ENCODE measurements at places on chromosomes 11 and 22.
A peak's percentile ranks its signal among the peaks of the same experiment; 100 is the strongest.

DNA sequence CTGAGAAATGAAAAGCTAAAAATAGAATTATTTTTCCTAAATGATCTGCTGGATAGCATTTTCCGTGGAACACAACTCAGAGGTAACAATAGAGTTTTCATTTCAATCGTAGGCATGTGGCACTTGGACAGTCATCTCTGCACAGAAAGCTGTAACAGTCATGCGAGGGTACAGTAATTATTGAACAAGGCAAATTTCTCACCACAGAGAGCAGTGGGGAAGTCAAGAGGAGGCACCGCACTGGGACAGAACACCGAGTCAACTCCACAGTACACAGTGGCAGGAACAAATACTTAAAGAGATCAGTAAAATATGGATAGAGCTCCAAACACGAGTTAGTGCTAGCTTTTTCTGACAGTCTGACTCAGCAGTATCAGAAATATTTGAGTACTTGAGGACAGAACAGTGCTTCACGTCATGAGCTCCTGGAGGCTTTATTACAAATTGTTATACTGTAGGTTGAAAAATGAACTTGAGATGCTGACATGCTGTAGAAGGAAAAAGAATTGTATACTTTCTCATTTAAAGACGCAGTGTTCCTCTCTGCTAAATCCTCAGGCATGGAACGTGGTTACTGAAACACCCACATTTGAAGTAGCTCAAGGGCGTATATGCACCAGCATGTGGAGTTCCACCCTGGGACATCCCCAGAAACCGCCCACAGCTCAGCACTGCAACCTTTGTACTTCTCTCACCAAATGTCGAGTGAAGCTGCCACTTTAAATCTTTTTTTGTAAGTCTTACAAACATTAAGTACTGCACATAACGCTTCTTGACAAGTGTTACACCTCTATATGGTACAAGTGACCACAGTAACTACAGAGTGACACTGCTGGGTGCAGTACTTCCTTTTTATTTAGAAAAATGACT is 27.4 kb upstream of the YPEL1 start:
- no peak for DNase-seq

DNA sequence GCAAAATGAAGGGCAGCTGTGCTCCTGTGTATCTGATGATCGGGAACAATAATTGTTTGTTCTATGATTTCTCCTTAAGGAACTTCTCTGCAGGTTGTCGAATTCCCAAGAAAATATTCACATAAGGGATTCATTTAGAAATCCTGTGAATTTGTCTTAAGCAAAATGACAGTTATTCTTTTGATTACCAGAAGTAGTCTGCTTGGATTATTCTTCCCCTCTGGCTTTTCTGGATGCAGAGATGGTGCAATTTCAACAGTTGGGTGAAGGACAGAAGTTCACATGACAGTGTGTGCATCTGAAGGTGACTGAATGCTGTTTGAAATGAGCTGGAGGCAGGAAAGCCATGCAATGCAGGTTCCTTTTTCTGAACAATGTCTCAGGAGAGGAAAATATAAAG is 137.2 kb upstream of the MTMR2 start:
- DNase-seq, result no peak

GRCh38 chr22:24068717-24069297 is 57.7 kb downstream of the CABIN1 start:
- DNase-seq, result no peak

- DNase-seq, result peak; percentile 61
Observed at GRCh38 chr11:107732689-107733051, 20.8 kb upstream of the SLN start.

DNA sequence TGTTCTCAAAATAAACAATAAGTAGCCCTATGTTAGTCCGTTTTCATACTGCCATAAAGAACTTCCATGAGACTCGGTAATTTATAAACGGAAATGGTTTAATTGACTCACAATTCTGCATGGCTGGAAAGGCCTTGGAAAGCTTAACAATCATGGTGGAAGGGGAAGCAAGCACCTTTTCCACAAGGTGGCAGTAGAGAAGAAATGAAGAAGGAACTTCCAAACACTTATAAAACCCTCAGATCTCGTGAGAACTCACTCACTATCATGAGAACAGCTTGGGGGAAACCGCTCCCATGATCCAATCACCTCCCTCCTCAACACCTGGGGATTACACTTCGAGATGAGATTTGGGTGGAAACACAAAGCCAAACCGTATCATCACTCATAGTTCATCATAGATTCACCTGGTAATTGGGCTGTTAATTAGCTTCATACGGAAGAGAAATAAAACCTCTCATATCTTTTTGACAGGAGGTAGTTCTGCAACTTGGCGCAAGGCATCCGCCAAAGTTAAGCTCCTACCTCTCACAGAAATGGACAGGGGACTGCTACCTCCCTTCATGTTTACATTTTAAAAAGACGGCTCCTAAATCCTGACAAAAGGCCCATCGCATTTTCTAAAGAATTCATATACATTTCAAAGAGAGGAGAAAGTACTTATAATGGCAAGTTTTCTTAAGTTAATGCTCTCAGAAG is 49.0 kb downstream of the MUC15 start:
- DNase-seq, result peak; percentile 68

DNA sequence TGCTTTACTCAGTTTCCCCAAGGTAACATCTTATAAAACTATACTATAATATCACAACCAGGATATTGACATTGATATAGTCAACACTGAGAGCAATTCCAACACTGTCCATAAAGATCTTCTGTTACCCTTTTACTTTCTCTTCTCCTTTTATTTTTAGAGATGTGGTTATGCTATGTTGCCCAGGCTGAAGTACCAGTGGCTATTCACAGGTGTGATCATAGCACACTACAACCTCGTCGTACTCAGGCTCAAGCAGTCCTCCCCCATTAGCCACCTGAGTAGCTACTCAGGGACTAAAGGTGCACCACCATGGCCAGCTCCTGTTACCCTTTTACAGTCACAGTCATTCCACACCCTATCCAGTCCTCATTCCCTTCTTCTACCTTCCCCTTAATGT is 119.7 kb downstream of the CWF19L2 start:
- no peak for DNase-seq

DNA sequence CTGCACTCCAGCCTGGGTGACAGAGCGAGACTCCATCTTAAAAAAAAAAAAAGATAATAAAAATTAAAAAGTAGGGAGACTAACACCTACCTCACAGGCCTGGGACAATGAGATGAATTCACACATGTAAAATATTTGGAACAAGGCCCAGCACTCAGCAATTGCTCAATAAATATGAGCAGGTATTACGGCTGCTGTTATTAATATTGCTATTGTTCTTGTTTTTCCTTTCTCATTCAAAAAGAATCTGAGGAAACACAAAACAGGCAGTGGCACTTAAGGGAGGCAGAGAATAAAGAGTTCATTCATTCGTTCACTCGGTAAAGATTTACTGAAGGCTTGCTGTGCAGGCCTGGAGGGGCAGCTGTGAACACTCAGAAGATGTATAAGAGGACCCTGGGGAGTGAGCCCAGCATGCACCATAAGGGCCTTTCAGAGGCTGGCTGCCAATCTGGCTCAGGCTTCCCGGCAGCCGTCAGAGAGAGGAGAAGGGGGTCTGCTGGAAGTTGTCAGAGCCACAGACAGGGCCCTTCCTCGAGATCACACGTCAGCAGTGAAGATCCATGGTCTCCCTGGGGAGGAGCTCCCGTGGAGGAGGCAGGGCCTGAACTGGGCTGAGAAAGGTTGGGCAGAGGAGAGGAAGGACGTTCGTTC is 51.6 kb upstream of the TCF20 start:
- DNase-seq, result peak; percentile 1

GRCh38 chr11:92739041-92739440 is 230.4 kb upstream of the MTNR1B start:
- DNase-seq, result peak; percentile 65

GRCh38 chr11:124415356-124415923 is 9.2 kb downstream of the OR8B4 start:
- DNase-seq, result peak; percentile 71

DNA sequence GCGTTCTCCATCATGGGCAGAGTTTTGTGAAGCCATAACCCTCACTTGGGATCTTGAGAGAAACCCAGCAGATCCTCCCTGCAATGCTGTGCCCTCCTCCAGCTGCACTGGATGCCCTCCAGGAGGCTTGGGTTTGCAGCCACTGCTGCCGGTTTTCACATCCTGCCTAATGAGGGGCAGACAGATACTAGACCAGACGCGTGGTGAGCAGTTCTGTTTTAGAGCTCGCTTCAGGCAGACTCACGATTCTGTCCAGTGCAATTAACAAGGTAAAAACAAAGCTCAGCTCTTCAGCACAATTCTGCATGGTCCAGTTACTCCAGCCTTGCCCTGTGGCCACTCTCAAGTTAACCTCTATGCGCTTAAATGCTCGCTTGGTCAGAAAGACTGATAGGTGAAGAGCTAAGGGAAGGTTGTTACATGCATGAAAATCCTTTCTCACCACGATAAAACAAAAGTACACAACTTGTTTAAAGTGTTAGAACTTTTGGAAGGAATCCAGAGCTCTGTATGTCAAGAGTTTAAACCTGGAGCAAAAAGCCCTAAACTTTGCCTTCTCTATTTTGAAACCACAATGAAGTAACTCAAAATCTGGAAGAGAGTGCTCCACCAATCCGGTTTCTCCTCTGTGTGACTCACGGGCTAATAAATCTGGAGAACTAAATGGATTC is 292.3 kb upstream of the FAT3 start:
- DNase-seq, result peak; percentile 50

DNA sequence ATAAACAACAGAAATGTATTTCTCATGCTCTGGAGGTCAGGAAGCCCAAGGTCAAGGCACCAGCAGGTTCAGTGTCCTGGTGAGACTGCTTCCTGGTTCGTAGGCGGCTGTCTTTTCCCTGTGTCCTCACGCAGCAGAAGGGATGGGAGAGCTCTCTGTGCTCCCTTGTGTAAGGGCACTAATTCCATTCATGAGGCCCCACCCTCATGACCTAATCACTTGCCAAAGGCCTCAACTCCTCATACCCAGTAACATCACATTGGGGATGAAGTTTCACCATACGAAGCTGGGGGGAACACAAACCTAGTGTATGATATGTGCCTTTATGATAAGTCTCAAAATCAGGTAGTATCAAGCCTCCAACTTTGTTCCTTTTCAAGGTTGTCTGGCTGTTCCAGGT is 38.6 kb upstream of the PANX2 start:
- DNase-seq, result no peak

DNA sequence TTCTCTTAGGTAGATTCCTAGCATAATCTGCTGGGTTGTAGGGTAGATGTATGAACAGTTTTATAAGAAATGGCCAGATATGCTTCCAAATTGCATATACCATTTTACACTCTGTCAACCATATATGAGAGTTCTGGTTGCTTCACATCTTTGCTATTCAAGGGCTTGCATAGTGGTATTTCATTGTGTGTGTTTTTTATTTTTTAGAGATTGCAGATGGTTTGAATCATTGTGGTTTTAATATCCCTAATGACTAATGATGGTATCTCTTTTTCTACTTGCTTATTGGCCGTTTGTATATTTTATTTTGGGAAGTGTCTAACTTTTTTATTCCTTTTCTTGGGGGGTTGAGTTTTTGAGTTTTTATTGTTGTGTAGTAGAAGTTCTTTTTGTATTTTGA is 26.9 kb downstream of the RNF214 start:
- DNase-seq, result peak; percentile 81

DNA sequence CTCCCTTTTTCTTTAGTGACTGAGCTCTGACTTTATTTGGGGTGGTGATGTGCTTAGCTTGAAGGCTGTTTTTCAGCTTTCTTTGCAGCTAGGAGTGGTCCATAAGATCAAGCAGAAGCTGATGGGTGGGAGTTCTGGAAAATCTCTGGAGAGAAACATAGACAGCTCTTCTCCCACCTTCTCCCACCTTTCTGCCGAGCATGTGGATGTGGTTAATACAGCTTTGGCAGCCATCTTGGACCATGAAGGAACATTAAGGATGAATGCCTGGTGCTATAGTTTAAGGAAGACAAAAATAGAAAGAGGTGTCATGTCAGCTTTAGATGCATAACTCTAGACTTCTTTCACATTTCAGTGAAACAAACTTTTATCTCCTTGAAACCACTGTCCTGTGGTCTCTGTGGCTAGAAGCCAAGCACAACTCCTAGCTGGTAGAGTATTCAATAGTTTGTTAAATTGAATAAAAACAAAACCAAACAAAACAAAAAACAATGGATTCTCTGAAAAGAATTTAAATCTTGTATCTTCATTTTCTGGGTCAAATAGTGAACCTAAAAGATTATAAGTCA is 203.6 kb upstream of the SESN3 start:
- DNase-seq, result no peak

GRCh38 chr11:78801161-78801884 is 226.7 kb upstream of the NARS2 start:
- DNase-seq, result peak; percentile 98

DNA sequence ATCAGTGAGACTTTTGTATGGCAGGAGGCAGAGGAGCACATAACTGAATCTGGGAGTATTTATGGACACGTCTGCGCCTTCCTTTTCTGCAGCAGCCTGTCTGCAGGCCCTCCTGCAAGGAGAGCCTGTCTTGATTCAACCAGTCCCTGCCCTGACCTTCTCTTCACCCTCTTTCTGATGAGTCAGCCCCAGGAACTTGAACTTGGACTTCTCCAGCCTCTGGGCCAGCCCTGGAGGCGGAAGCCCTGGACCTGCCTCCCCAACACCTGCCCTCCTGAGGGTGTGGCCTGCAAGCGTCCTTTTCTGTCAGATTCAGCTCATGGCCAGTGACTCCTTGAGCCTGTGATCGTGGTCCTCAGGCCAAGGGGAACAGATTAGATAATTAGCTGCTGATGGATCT is 20.0 kb downstream of the DAGLA start:
- DNase-seq, result peak; percentile 76

DNA sequence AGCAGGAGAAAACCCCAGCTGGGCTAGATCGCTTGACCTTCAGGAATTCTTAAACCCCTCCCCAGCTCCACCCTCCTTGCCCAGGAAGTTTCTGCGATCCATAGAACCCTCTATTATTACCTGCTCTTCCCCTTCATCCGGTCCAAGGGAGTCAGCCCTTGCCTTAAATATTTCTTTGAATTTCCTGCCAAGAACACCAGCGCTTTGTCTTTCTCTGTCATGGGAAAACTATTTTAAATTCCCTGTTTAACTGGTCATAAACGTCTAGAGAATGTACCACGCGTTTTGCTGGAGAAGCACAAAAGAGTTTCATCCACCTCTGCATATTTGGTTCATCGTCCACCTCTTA is 496 bp upstream of the TRAF6 start:
- peak; percentile 22 for DNase-seq

- no peak for DNase-seq
Observed at GRCh38 chr11:74896311-74896710, 52.6 kb downstream of the XRRA1 start.

DNA sequence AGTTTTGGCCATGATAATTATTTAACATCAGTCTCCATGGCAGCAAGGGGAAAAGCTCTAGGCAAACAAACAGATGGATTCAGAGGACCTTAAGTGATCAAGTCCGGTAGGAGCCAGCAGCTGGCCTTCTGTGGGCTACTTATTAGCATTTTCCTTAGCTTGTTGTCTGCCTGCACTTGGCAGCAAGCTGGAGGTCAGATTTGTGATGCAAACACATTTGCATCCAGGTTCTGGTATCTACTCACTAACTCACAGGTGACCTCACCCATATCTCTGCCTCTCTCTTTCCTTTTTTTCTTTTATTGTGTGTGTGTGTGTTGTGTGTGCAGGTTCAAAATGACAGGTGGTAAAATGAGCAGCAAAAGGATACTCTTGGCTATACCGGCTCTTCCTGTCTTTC is 32.3 kb downstream of the ARHGAP42 start:
- DNase-seq, result peak; percentile 49

Data from fibroblast of mammary gland (primary cell).